ENCODE measurements at places on chromosomes 6 and 20.

DNA sequence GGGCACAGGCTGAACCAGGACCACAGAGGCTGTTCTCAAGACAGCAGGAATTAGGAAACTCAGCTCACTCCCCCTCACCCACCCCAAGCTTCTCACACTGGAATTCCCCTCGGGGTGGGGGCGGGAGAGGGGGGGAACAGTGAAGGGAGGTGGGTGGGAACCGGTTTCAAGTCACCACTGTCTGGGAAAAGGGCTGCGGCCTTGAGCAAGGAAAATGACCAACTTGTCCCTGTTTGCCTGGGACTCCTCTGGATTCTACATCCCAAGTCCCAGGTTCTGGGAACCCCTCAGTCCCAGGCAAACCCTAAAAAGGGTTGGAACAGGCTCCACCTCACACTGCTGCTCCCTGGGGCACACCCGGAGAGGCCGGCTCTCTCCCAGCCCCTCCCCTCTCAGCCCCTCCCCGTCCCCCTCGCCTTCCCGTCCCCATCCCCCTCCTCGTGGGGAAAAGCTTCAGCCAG, 230.7 kb downstream of the TFAP2C start:
- DNase-seq: no peak

DNA sequence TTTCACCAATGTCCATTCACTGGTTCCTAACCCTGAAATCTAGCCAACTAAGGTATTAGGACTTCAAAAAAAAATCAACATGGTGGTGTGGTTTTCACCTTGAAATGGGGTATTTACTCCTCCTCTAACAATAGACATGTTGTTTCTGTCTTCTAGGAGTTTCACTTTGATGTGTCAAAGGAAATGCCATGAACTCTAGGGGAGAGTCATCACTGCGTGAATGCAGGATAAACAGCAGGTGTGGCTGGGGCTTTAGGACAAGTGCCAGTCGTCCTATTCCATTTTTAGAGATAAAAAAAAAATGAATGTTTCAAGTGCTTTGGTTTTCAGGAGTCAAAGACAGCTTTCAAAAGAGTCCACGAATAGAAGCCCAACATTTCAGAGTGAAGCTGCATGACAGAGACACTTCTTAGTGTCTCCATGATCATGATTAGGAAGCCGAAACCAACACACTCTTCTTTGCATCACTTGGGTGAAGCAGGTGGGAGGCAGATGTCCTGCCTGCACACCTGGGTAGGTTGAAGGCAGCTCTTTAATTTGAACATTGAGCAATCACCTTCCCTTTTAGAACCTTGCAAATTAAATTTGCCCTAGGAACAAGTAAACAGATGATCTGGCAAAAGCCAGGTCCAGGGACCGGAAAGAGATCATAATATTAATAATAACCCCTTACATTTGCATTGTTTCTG, 328.5 kb upstream of the PRDM1 start:
- no peak for DNase-seq

DNA sequence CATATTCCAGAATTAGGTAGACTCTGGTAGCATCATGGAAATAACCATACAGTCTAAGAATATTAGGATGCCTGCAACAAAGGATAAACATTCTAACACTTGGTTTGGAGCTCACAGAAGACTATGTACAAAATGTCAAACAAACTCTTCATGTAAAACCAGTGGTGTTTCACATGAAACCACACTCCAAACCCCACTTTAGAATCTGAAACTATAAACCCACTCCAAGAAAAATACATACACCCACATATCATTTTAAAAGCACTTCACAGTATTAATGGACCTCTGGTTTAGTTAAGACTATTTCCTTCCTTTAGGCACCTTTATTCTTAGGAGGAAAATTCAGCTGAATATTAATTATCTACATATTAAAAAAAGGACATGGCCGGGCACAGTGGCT, 10.5 kb downstream of the AURKA start:
- no peak for DNase-seq

DNA sequence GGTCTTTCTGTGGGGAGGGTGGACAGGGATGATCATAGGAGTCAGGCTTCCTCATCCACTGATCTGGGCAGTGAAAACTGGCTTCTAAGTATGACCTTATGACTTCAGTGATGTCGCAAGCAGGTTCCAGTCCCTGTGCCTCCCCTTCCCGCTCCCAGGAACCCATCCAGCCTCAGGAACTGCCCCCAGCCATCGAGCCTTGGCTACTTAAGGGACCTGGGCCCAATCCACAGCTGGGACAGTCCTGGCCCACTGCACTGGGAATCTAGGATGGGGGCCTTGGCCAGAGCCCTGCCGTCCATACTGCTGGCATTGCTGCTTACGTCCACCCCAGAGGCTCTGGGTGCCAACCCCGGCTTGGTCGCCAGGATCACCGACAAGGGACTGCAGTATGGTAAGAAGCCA, at the start of gene LBP:
LBP (plus strand) TSS at position 236 of the 405 bp plus-strand sequence; CDS start at position 271, 35 bp downstream.
- DNase-seq: no peak

- DNase-seq: no peak
Observed at GRCh38 chr6:163620670-163621330, 206.3 kb downstream of the QKI start.

DNA sequence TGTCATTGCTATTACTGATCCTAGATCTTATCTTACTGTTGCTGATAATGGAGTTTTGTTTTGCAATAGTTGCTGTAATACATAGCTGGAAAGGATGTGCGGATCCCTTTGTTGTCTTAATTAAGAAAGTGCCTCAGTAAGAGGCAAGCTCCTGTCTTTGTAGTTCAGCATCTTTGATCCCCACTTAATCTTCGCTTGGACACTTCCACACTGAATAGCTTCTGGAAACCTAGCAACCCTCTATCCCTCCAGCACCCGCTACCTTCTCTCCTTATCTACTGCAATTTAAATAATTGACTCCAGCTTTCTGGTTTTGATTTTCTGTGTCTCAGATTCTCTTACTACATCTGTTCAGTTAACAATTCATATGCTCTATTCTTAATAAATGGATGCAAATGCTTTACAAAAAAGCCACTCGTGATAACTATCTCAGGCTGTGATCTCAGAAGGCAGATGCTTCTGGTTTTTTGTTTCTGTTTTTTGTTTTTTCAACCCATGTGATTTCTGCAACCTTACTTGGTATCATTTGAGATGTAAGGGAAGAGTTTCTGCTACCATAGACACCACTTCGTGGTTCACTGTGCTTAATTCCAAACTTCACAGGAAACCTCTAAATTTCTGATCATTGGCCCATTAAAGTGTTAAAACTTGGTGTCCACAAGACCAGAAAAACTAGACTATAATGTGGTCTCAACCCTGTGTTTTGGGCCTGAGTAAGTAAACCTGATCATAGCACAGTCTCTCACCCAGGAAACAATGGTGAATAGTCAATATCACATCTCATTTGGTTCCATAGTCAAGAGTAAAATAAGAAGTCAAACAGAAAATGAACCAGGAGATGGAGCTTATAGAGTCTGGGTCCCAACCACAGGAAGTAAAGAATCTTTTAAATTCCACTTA, 352.1 kb upstream of the SOX4 start:
- no peak for DNase-seq

DNA sequence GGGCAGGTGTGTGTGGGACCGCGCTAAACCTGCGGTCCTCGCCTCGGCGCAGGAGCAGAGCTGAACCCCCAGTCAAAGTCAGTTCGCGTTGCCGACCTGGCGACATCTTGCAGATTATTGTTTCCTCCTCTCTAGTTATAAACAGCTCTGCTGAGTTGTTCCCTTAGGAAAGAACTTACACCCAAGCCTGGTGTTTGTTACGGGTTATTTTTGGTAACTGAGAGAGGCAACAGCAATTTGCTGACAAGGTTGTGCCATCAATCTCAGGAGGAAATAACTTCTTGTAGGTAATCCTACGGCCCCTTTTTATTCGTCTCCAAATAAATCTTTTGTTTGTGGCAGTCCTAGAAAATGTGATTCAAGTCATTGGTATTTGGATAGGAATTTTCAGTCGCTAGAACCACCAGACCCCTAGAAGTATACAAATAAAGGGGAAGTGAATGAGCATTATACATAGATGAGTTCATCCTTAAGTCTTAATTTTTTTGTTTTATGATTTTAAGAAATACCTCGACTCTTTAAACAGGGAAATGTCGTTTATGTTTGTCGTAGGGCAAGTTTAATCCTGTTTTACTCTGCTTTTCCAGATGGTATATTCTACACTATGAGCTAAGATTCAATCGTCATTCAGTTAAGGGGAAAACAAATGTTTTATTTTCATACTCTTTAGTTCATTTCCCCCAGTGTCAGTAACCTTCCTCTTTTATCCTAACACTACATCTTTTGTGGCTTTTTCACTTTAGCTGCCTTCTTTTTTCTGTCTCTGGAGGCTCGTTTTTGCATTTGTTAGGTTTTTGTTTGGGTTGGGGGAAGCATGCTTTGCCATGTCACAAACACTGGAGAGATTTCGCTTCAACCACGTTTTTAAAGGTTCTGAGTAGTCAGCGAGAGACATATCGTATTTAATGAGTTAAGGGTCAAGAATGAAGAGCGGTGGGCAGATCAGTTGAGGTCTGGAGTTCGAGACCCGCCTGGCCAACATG, 1.2 kb downstream of the PM20D2 start:
- no peak for DNase-seq

- DNase-seq: no peak
Observed at GRCh38 chr6:42748203-42748898, 2.4 kb upstream of the TBCC start.

- no peak for DNase-seq
Observed at GRCh38 chr6:56343295-56343694, 95.9 kb upstream of the COL21A1 start.

DNA sequence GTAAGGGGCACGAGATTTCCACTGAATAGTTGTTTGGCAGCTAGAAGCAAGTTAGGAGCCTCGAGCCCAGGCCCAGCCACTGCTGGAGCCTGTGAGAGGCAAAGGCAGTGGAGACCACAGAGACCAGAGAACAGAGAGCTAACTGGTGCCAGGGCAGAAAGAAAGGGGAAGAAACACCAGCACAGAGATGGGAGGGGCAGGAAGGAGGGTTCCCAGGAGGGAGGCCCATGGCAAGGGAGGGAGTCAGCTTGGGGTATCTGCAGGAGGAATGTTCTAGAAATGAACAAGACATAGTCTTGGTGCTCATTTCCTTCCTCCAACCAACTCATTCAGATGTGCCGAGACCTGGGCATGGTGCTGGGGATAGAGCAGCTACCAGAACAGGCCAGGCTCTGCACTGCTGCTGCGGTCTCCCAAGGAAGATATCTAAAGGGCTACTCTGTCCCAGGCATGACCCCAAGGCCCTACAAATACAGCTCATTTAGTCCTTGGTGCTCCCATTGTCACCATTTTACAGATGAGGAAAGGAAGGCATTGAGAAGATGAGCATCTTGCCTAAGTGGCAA, 10.7 kb downstream of the ANGPT4 start:
- DNase-seq: no peak

GRCh38 chr20:25072226-25072811, 9.6 kb downstream of the VSX1 start:
- DNase-seq: no peak

- no peak for DNase-seq
Observed at GRCh38 chr6:3665608-3666007, 85.9 kb downstream of the PXDC1 start.

DNA sequence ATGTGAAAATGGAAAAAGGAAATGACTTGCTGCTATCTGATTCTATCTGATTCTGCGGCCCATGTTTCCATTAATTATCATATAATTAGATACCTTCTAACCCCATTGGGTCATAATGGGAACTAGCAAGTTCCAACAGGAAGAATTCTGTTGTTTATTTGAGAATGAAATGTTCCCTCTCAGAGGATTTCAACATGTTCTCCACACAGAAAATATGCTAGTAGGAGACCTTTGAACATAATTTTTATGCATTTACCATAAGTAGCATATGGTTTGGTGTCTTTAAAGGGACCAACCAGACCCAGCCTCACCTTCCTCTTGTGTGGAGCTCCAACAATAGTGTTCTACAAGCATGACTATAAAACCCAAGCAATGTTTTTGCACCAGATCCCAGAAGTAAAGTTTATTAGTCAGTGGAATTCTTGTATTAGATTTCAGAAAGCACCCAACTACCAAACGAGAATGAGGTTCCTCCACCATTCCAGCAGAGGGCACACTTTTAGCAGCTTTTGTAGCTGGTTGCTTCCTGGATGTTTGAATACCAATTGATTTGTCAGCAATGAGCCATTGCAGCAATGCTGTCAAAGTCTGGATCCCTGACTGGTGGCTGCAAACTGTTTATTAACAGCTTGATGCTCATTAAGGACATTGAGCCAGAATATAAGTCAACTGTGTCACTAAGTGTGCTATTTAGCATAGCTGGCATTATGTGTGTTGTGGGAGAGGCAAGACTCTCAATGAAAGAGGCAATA, 143.6 kb upstream of the GJE1 start:
- no peak for DNase-seq

- DNase-seq: no peak
Observed at GRCh38 chr6:21163110-21163837, 430.3 kb upstream of the SOX4 start.

DNA sequence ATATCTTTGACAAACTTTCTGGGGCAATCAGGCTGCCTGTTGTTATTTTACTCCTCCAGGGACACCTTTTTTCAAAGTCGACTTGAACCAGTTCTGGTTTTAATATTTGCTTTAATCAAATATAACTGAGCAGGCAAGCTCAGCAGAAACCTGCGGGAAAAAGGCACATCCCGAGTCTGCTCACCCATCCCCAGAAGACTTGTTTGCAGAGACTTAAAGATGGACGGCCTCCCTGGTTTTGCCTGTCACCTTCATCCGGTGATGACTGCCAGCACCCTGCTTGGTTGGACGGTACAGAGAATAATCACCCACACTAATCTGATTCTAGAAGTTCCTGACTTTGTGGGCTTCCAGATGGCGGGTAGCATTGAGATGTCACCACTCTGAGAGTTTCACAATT, 36.8 kb downstream of the PPP1R3G start:
- no peak for DNase-seq

GRCh38 chr6:113980937-113981554, 10.1 kb upstream of the HDAC2 start:
- DNase-seq: no peak

- no peak for DNase-seq
Observed at GRCh38 chr6:143549949-143550268, 38.4 kb upstream of the FUCA2 start.

GRCh38 chr6:5286780-5287179, 25.5 kb downstream of the FARS2 start:
- no peak for DNase-seq

- DNase-seq: no peak
Observed at GRCh38 chr6:94372229-94372628, 952.9 kb upstream of the EPHA7 start.

GRCh38 chr6:40000964-40001515, 66.8 kb upstream of the MOCS1 start:
- DNase-seq: no peak

- DNase-seq: no peak
Observed at GRCh38 chr6:34774967-34775366, 16.9 kb upstream of the BLTP3A start.

GRCh38 chr6:44057238-44057930, 69.9 kb downstream of the MRPL14 start:
- DNase-seq: no peak

- DNase-seq: no peak
Observed at GRCh38 chr6:42197555-42198362, 3.0 kb upstream of the GUCA1B start.

- no peak for DNase-seq
Observed at GRCh38 chr6:15522026-15522425, 140.8 kb downstream of the DTNBP1 start.

GRCh38 chr6:33443025-33443424, 11.4 kb upstream of the ZBTB9 start:
- DNase-seq: no peak
